ENCODE measurements at places on chromosomes 7 and 10.

DNA sequence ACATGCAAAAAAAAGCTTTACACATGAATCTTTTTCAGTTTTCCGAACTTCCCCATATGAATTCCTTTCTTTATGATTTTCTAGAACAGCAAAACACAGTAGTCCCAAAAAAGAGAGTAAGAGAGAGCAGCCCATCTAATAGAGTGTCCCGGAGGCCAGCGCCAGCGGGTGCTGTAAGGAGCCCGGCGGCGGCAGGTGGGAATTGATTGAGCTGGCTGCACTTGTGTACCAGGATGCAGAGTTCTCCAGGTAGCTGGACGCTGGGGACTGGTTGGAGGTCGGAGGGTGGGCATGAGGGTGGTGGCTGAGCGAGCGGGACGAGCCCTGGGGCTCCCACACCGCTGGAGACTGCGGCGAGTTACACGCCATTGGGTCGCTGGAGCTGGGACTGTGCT is 4.0 kb downstream of the DLX5 start:
- no peak for DNase-seq

GRCh38 chr10:69080226-69080625 is 7.7 kb upstream of the SRGN start:
- DNase-seq = no peak

GRCh38 chr10:26457088-26457487 is 18.9 kb downstream of the APBB1IP start:
- no peak for DNase-seq

GRCh38 chr7:17996442-17997223 is 31.0 kb downstream of the PRPS1L1 start:
- DNase-seq = no peak

DNA sequence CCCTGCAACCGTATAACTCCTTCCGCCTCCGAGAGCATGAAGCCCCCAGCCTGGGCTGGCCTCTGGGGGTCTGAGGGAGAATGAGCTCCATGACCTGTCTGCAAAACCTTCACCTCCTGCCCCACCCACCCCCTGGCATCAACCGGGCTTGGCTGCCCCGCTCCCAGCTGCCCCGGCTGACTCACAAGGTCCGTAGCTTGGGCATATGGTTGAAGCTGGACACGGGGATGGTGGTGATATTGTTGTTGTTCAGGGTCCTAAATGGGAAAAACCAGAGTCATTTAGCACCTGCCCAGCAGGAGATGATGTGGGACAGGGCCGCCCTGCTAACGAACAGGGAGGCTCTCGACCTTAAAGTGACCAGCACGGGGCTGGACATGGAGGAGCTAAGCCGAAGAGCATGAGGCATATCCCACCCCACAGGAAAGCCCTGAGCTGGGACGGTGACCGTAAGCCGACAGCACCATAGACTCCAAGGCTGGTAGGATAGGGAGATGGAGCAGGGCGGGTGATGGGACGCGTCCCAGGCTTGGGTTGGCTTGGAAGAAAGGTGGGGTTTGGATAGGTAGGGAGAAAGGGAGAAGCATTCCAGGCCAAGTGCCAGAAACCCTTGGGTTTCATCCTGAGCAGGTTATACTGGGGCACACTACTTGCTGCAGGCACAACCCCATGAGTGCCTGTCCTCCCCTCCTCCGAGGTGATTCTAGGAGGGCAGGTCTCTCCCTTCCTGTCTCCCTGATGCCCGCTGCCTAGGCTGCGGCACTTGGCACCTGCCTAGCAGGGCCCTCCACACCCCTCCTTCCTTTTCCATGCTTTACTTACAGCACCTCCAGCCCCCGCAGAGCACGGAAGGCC is 121.5 kb downstream of the SLIT1 start:
- DNase-seq = no peak

- no peak for DNase-seq
Measured at GRCh38 chr10:78906734-78907390, 161.9 kb upstream of the ZMIZ1 start.

GRCh38 chr10:93219347-93219746 is 145.7 kb downstream of the CYP26A1 start:
- no peak for DNase-seq

GRCh38 chr10:99685597-99685967 is 26.3 kb downstream of the ENTPD7 start:
- no peak for DNase-seq

GRCh38 chr10:101901340-101901739 is 57.7 kb upstream of the KCNIP2 start:
- DNase-seq = no peak

- peak; percentile 91 for DNase-seq
Measured at GRCh38 chr10:80444646-80445319, 9.3 kb upstream of the TSPAN14 start.

DNA sequence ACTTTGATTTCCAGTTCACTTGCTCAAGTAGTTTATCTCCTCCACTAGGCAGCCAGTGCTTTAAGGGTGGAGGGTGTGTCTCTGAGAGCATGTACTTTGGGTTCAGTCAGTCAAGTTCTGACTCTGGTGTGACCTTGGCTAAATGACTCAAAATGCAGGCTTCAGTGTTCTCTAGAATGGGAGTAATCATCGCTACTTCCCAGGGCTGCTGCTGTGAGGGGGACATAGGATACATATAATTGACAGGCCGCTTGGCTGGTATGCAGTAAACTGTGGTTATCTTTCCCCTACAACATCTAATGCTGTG is 3.5 kb downstream of the PTPRE start:
- DNase-seq = no peak

All from foreskin fibroblast (primary cell).